ENCODE measurements at places on chromosomes 16 and 17. TPM values are rescaled to one million over a fixed set of nuclear protein-coding genes. Genes with fewer than 3 reads are reported as not detected.

DNA sequence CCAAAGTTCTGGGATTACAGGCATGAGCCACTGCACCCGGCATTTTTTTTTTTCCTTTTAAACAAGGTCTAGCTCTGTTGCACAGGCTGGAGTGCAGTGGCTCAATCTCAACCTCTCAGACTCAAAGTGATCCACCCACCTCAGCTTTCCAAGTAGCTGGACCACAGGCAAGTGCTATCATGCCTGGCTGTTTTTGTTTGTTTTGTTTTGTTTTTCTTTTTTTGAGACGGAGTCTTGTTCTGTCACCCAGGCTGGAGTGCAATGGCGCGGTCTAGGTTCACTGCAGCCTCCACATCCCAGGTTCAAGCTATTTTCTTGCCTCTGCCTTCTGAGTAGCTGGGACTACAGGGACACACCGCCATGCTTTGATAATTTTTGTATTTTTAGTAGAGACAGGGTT lies 19.1 kb upstream of the ZC3H7A start:
- no peak overlapping the region for H3K4me3 ChIP-seq
- no peak for DNase-seq
- no peaks in the 10 kb centered on the region for H3K36me3 ChIP-seq
- no peak overlapping the region for H3K27ac ChIP-seq
- no peaks in the 10 kb centered on the region for H3K4me1 ChIP-seq
- no peaks in the 10 kb centered on the region for H3K27me3 ChIP-seq

The SEC14L5 gene
- not detected for total RNA-seq

DNA sequence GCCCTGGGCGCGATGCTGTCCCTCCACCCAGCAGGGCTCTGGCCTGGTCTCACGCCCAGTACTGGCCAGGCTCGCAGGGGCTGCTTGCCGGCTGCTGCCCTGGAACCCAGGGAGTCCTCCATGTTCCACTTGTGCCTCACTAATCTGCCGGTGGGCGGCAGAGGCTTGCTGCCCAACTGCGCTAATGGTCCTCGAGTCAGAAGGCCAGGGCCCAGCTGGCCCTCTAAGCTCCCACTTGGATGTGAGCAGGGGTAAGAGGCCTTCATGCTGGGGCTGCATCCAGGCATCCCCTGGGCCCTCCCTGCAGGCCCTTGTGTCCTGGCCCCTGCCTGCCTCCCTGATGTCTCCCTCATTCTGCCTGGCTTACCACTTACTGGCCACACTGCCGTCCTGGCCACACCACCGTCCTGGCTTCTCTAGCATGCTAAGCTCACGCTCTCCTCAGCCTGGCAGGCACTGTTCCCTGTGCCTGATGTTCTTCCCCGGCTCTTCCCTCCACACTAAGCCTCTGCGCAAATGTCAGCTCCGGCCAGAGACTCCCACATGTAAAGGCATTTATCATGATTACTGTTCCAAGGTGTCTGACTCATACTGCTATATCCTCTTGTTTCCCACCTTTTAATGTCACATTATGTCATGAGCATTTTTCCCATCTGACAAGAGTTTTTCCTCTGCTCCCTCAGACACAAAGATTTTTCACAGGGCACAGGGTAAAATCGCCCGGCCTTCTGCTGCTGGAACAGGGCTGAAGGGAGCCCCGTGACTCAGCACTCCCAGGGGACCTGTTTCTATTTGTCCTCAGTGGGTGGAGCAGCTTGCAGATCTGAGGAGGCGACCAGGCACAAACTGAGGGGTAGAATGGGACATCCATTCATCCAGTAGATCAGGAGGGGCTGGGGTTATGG lies 15.9 kb downstream of the B9D1 start:
- H3K27ac ChIP-seq: peak overlapping the region; percentile 77
- H3K27me3 ChIP-seq: no peaks in the 10 kb centered on the region
- H3K36me3 ChIP-seq: peaks cover 11% of the 10 kb centered on the region

DNA sequence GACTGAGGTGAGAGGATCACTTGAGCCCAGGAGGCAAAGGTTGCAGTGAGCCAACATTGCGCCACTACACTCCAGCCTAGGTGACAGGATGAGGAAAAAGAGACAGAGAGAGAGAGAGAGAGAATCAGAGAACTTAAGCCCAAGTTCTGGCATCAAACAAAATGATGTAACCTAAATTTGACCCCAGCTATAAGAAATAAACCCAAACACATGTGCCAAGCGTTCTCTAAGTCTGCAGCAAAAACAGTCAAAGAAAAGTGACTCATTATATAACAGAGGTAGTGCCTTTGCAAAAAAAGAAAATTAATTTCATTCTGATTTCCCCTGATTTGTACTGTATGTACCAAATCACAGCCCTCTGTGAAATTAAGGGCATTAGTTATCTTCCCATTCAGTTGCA lies 89.5 kb downstream of the CDH11 start:
- H3K27me3 ChIP-seq: no peaks in the 10 kb centered on the region
- H3K36me3 ChIP-seq: no peaks in the 10 kb centered on the region
- no peak overlapping the region for H3K4me3 ChIP-seq
- peak; percentile 8 for DNase-seq

DNA sequence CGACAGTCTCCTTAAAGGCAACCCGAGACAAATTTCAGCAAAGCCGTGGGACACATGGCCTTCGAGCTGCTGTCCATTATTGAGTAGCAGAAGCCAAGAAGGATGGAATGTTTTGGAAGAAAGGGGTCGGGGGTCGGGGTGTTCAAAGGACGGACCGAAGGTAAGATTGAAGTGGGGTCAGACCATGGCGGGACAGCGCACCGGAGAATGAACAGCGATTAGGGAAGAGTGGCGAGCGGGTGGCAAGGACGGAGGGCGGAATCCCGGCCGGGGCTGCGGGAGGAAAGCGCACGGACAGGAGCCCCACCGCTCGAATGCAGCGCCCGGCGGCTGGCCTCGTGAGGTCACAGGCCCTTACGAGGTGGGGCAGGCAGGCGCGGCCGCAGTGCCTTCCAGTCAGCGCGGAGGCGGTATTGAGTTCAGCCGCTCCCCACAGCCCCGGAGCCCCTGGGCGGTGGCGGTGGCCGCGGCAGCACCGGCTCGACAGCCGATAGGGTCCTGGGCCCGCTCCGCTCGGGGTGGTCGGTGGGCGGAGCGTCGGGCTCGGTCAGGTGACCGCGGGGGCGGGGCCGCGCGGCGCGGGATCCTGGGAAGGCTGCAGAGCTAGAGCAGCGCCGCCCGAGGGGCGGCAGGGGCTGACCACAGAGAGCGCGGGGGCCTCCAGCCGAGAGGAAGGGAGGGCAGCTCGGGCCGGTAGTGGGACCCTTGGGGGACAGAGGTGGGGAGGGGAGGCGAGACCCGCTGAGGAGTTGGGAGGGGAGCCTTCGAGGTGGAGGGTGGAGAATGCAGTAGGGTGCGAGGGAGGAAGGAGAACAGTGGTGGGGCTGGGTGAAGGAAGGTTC lies at the start of gene EFCAB13:
Gene EFCAB13, plus strand, starts transcription at position 574 of the 842 bp plus-strand sequence. CDS start 4,399 bp downstream, outside the sequence.
- H3K4me3 ChIP-seq: peak within 1 kb of the TSS; percentile 80
- peak within 1 kb of the TSS; percentile 89 for H3K27ac ChIP-seq
- peaks cover 14% of the 10 kb centered on the region for H3K36me3 ChIP-seq
- H3K27me3 ChIP-seq: no peaks in the 10 kb centered on the region
- DNase-seq: peak; percentile 74

DNA sequence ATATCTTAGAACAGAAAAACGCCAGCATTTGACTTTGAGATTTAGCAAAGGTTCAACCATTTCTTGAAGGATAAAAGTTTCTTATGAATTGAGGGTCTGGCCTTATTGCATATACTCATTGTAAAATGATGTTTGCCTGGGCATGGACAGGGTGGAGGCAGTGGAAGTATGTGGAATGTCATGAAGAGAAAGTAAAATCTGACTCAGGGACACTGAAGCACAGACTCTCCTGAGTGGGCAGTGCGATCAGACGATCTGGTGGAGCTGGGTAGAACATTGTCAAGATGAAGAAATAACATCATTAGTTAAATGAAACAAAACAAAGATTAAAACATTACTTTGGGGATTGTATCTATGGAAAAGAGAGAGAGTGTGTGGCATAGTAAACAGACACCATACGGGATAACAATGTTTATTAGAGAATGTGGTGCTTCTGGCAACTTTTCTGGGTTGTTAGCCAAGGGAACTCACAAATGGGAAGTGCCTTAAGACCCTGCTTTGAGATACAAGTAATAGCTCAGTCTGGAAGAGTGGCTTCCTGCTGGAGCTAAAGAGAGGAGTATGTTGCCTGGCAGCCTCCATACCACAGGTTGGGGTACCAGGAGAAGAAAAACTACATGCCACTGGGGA lies 4.4 kb downstream of the MAP3K3 start:
- no peak overlapping the region for H3K4me3 ChIP-seq
- peaks cover 20% of the 10 kb centered on the region for H3K4me1 ChIP-seq
- no peak for DNase-seq
- peak overlapping the region; percentile 5 for H3K27ac ChIP-seq

DNA sequence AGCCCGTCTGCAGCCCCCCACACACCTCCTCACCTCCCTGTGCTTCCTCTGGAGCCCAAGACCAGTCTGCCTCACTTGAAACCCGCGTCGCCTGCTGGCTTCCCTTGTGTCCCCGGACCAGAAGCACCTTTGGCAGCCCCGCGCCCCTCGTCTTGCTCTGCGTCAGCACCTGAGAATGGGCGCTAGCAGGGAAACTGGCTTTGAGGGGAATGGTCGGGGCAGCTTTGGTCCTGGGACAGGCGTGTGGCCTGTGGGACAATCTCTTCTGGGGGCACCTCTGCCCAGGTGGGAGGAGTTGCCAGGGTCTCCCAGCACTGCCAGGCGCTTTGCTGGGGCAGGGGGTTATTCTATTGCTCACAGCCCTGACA lies 3.6 kb upstream of the MAFG start:
- H3K4me1 ChIP-seq: peaks cover 15% of the 10 kb centered on the region
- H3K36me3 ChIP-seq: peaks cover 7% of the 10 kb centered on the region
- DNase-seq: no peak
- H3K27me3 ChIP-seq: no peaks in the 10 kb centered on the region

The TMC8 gene
- total RNA-seq: not detected

The AOC2 gene
- total RNA-seq: 2.9 TPM

The RAC3 gene
- 9.7 TPM for total RNA-seq

The METTL22 gene
- 47.2 TPM for total RNA-seq

The KRTAP4-1 gene
- total RNA-seq: not detected

The DNAI2 gene
- total RNA-seq: not detected

DNA sequence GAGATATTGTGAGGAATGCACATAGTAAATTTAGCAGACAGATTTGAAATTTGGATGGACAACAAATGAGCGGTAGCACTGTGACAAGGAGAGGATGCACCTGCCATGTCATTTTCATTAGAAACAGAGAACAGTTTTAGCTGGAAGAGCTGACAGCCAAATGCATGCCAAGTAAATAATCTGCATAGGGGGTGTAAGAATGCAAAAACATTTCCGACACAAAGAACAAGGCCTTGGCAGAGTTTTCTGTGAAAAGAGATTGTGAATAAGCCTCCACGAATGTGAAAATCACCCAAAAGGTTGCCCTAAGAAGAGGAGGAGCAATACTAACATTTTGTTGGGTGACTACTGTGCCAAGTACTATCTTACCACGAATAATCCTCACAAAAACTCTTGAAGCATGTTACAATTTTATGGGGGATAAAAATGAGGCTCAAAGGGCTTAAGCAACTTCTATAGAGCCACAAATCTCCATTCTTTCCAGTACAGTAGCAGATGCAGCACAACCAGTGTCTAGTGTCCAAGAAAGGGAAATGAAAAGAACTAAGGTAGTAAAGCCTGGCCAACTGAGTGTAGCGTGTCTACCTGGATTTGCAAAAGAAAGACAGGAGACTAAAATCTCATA lies 28.3 kb downstream of the TMEM100 start:
- no peaks in the 10 kb centered on the region for H3K4me1 ChIP-seq
- H3K27ac ChIP-seq: no peak overlapping the region
- H3K36me3 ChIP-seq: no peaks in the 10 kb centered on the region

DNA sequence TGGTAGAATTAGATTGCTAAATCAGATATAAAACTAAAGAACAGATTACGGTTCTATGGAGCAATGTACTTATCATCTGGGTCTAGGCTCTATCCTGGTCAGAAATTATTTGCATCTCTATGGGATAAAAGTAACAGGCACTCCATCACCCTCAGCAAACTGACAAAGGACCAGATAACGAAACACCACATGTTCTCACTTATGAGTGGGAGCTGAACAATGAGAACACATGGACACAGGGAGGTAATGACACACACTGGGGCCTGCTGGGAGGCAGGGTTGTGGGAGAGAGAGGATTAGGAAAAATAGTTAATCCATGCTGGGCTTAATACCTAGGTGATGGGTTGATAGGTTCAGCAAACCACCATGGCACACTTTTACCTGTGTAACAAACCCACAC lies 61.9 kb downstream of the MPHOSPH6 start:
- H3K27ac ChIP-seq: no peak overlapping the region
- no peaks in the 10 kb centered on the region for H3K4me1 ChIP-seq
- no peaks in the 10 kb centered on the region for H3K36me3 ChIP-seq
- no peak for DNase-seq

DNA sequence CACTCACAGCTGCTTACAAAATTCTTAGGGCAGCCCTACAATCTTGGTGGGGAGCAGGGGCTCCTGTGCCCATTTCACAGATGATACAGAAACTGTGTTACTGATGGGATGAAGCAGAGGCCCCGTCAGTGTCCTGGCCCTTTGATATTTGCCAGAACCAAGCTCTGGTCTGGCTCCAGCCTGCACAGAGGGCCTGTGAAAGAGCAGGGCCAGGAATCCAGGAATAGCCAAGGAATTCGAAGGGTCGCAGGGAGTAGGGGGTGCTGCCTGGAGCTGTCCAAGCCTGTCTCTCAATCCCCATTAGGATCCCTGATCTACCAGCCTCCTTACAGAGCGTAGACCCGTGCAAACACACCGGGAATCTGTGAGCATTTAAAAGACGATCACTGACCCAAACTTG lies 86.3 kb upstream of the RCVRN start:
- no peak for DNase-seq
- H3K4me3 ChIP-seq: no peak overlapping the region
- no peak overlapping the region for H3K27ac ChIP-seq
- H3K36me3 ChIP-seq: peaks cover 6% of the 10 kb centered on the region
- H3K27me3 ChIP-seq: no peaks in the 10 kb centered on the region

GRCh38 chr17:39618956-39619785 lies 7.6 kb upstream of the PPP1R1B start:
- H3K27ac ChIP-seq: no peak overlapping the region
- peaks cover 17% of the 10 kb centered on the region for H3K27me3 ChIP-seq
- DNase-seq: no peak
- no peaks in the 10 kb centered on the region for H3K36me3 ChIP-seq
- peak overlapping the region; percentile 81 for H3K4me3 ChIP-seq

The RPL13 gene
- 3,133 TPM for total RNA-seq

GRCh38 chr17:15454346-15454745 lies 13.1 kb downstream of the CDRT4 start:
- DNase-seq: no peak
- no peak overlapping the region for H3K4me3 ChIP-seq
- no peak overlapping the region for H3K27ac ChIP-seq
- H3K4me1 ChIP-seq: no peaks in the 10 kb centered on the region

GRCh38 chr16:60299241-60299776 lies 1565.2 kb upstream of the GOT2 start:
- DNase-seq: no peak
- peaks cover 11% of the 10 kb centered on the region for H3K4me1 ChIP-seq
- H3K27ac ChIP-seq: no peak overlapping the region
- no peaks in the 10 kb centered on the region for H3K27me3 ChIP-seq
- H3K4me3 ChIP-seq: no peak overlapping the region

The EPN3 gene
- 4.4 TPM for total RNA-seq

- DNase-seq: peak; percentile 47
- H3K27me3 ChIP-seq: no peaks in the 10 kb centered on the region
- H3K4me1 ChIP-seq: no peaks in the 10 kb centered on the region
- no peak overlapping the region for H3K4me3 ChIP-seq
Measured at GRCh38 chr17:49290690-49291359, 60.2 kb upstream of the PHOSPHO1 start.

GRCh38 chr17:82297714-82298537 lies 19.5 kb downstream of the CD7 start:
- H3K4me1 ChIP-seq: peaks cover 56% of the 10 kb centered on the region
- H3K27me3 ChIP-seq: no peaks in the 10 kb centered on the region
- peak; percentile 98 for DNase-seq
- peak overlapping the region; percentile 98 for H3K27ac ChIP-seq
- peaks cover 5% of the 10 kb centered on the region for H3K36me3 ChIP-seq
- peak overlapping the region; percentile 92 for H3K4me3 ChIP-seq
